ENCODE measurements at places on chromosomes 4 and X. TPM values are rescaled to one million over a fixed set of nuclear protein-coding genes. Genes with fewer than 3 reads are reported as not detected.

The NDST4 gene
- total RNA-seq: not detected

The PCDH18 gene
- total RNA-seq: 47.0 TPM

The GAGE13 gene
- not detected for total RNA-seq

The CCKAR gene
- total RNA-seq: under 0.01 TPM

The TLR3 gene
- total RNA-seq: 3.6 TPM
